ENCODE measurements at places on chromosomes 6 and 20.

GRCh38 chr6:64023693-64024092 lies 388.1 kb downstream of the PHF3 start:
- DNase-seq, result no peak

DNA sequence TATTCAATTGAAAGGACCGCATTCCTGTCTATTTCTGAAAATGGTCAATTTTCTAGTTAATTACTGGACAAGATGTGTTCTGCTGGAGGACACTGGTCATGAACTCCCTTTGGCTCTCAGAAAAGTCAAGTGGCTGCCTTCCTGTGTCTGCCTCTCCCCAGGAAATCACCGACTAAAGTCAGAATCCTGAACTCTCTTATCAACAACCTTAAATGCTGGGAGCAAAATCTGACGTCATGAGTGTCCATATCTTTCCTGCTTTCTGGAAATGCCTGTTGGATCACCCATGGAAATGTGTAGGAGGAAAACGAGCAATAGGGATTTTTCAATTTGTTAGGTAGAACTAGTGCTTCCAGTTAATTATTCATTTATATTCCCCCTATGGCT lies 53.5 kb upstream of the PLCB1 start:
- no peak for DNase-seq

DNA sequence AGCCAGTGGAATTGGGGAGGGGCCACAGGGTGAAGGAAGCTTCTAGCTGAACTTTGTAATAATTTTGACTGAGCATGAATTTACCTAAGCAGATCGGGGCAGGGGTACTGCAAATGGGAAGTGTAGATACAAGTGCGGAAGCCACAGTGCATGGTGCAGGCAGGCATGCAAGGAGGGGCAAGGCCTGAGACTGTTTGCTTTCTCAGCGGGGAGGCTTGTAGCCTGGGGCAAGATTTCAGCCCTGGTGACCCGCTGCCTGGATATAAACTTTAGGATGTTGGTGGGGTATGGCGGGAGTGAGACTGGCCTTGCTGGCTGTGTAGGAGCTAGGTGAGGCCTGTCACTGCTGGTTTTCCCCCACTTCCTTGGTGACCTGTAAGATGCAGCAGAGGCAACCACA lies 266.4 kb upstream of the PREP start:
- no peak for DNase-seq

GRCh38 chr6:78623554-78623953 lies 243.8 kb upstream of the IRAK1BP1 start:
- DNase-seq, result no peak

- no peak for DNase-seq
These were observed 451.8 kb downstream of the COL12A1 start for GRCh38 chr6:74753883-74754600.

DNA sequence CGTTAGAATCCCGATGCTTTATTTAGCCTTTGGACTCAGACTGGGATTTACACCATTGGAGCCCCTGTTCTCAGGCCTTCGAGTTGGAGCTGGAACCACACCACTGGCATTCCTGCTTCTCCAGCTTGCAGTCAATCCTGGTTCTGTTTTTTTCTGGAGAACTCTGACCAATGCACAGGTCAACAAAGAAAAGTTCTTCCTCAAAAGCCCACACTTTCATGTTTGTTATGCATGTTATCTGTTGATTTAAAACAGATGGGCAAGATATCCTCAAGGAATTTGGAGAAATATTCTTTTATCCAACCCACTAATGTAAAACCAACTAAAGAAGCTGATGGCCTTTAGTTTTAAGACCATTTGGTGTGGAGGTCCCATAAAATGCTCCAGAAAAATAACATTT lies 205.7 kb downstream of the ANKRD60 start:
- DNase-seq, result no peak

DNA sequence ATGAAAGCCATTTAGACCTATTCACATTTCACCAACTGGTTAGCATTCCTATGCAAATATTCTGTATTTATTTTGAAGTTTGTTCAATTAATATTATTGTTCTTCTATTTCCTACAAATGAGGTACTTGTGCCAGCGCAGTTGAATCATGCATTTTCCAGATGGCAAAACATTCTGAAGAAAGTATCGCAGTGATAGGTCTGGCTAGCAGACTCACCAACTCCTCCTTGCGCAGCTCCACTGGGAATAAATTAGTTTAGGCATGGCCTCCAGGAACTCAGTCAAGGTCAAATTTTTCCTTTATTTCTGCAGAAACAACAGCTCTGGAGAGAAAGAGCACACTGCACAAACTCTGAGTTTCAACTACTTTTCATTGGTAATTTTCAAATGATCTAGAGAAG lies 437.7 kb downstream of the COL12A1 start:
- no peak for DNase-seq

All from T-cell (primary cell).